ENCODE measurements at places on chromosomes 4 and X.

DNA sequence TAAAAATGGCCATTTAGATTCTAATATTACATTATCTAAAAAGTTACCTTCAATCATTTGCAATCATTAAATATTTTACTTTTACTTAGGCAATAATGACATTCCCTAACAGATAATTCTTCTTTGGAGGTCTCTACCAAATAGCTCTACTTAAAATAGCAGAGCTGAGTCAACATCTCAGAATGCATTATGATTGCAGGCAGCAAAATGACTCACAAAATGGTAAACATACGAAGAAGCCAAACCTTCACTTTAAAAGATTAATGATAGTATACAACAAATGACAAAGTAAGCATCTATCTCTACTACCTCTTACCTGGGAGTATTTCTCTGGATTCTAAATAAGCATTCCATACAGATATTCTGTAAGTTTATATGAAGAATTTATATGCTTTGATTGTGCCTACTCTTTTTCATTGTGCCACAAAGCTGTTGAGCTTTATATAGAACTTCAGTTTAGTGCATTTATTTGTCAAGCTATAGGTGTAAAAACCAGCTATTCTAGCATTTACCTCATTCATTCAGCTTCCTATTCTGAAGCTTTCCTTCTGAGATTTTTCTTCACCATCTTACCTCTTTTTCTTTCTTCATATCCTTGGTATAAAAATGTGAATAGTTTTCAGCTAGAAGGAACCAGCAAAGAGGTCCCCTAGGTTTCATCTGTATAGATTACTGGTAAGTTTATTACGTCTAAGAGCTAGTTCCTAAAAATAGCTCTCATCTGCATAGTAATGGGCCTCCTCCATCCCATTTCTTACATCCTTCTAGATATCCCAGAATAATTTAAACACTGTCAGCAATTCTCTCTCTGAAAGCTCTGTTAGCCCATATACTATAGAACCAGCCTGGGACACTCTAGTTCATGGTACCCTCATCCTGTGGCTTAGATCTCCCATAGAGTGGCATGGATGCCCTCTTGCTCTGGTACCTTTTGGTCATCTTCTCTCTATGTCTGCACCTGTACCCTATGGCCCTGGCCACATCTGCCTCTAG lies 17.2 kb upstream of the SPCS3 start:
- no peaks in the 10 kb centered on the region for H3K36me3 ChIP-seq
- H3K4me1 ChIP-seq = no peaks in the 10 kb centered on the region
- H3K27me3 ChIP-seq = no peaks in the 10 kb centered on the region
- no peak overlapping the region for H3K4me3 ChIP-seq
- no peak for DNase-seq

DNA sequence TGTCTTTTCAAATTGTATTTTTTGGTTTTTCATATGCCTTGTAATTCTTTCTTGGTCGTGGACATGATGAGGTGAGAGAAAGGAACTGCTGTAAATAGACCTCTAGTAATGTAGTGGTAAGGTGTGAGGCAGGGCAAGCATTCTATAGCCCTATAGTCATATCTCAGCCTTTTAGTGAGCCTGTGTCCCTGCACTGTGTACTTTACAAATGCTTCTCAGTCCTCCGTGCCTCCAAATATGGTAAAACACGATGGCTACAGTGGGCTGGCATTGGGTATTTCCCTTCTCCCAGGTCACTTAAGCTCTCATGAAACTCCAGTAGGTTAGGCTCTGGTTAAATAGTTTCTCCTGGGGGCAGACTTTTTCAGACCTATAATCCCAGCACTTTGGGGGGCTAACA lies 57.9 kb upstream of the PLS3 start:
- no peak overlapping the region for H3K27ac ChIP-seq
- no peak for DNase-seq
- no peaks in the 10 kb centered on the region for H3K4me1 ChIP-seq

DNA sequence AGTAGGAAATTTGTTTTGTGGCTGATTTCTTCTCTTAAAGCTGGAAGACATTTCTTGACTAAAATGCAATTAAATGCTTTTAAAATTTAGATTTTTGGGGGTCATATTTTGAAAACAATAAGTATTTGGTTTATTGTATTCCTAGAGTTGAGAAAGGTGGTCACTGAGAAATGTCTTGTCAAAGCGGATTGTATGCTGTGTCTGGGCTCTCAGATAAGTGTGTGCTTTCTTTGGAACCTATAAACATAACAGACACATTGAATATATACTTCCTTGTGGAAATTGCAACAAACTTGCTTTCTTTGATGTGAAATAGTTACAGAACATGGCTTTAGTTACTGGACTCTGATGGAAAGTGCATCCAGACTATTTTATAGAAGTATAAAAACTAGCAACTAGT lies 75.4 kb downstream of the AFF1 start:
- H3K36me3 ChIP-seq = no peaks in the 10 kb centered on the region
- peaks cover 40% of the 10 kb centered on the region for H3K4me1 ChIP-seq
- H3K27me3 ChIP-seq = no peaks in the 10 kb centered on the region
- H3K27ac ChIP-seq = no peak overlapping the region

DNA sequence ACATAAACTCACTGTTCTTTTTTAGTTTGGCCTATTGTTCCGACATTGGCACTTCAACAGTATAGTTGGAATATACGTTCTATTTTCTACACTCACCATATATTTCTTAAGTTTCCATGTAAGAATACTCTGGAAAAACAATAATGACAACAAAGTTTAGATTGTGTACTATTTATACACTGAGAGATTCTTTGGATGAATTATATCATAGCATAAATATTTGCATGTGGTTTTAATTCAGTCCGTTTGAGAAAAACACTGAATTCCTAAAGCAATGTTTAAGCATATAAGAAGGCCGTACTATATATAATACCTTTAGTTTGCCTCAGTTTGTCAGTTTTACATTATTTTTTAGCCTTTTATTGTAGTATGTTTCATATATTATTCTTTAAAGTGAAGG lies 82.4 kb downstream of the RAP1GDS1 start:
- H3K27ac ChIP-seq = no peak overlapping the region
- no peaks in the 10 kb centered on the region for H3K4me1 ChIP-seq
- H3K36me3 ChIP-seq = no peaks in the 10 kb centered on the region
- H3K27me3 ChIP-seq = no peaks in the 10 kb centered on the region
- no peak overlapping the region for H3K4me3 ChIP-seq

DNA sequence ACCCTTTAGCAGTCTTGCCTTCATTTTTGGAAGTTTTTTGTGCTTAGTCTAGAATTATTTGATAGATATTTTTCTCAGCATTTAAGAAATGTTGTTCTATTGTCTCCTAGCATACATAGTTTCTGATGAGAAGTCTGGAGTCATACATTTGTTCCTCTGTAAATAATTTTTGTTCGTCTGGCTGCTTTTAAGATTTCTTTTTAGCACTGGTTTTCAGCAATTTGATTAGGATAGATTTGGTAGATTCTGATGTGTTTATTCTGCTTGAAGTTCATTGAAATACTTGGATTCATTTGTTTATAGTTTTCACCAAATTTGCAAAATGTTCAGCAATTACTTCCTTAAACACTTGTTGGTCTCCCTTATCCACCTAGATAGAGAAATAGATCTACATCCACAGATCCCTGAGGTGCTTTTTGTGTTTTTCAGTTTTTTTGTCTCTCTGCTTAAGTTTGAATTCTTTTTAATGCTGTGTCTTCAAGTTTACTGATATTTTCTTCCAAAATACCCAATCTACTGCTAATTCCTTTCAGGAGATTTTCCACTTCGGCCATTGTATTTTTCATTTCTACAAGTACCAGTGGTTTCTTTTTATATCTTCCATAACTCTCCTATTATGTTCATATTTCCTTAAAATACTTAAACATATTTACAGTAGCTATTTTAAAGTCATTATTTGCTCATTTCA lies 64.9 kb downstream of the ABLIM2 start:
- no peak for DNase-seq
- no peak overlapping the region for H3K27ac ChIP-seq
- H3K27me3 ChIP-seq = no peaks in the 10 kb centered on the region
- no peaks in the 10 kb centered on the region for H3K36me3 ChIP-seq
- no peak overlapping the region for H3K4me3 ChIP-seq
- no peaks in the 10 kb centered on the region for H3K4me1 ChIP-seq

GRCh38 chr4:54780149-54780495 lies 122.4 kb downstream of the KIT start:
- H3K4me3 ChIP-seq = no peak overlapping the region
- H3K27me3 ChIP-seq = peaks cover 2% of the 10 kb centered on the region
- no peaks in the 10 kb centered on the region for H3K4me1 ChIP-seq
- DNase-seq = no peak
- no peak overlapping the region for H3K27ac ChIP-seq

GRCh38 chrX:73134741-73135140 lies 55.4 kb upstream of the PABPC1L2A start:
- H3K27ac ChIP-seq = no peak overlapping the region
- no peak overlapping the region for H3K4me3 ChIP-seq
- H3K36me3 ChIP-seq = no peaks in the 10 kb centered on the region
- no peak for DNase-seq
- H3K27me3 ChIP-seq = no peaks in the 10 kb centered on the region
